HFF-Myc (cell line): ENCODE measurements at places on chromosomes 7 and 10.

DNA sequence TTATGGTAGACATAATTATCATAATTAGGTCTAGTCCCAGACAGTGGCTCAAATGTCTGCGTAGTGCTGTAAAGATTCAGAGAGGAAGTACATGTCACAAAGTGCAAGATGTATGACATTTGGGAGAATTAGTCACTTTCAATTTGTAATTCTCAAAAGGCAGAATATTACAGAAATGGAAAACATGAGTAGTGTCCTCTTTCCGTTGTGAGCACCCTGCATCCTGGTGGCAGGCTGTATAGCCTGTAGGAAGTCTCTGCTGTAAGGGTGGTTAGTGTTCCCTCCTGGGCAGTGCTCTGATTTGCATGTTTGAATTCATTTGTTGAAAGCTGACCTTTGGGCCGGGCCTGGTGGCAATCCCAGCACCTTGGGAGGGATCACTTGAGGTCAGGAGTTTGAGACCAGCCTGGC is 17.0 kb downstream of the CDK14 start:
- no peak for DNase-seq

DNA sequence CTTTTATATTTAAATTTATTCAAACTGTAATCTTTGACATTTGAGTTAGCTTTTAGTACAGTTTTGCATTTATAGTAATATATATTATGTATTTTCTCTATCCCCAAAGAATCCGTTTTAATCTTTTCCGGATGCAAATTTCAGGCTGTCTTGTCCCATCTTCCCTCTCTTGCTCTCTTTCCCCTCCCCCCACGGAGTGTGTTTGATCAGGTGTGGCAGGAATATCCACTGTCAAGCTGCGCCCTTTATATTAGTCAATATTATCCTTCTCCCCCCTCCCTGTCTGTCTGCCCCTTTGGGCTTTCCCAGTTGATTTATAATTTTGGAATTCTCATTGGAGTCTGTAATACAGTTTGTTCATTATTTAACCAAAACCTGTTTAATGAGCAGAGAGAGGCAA is 19.0 kb downstream of the GBF1 start:
- DNase-seq: no peak

GRCh38 chr10:17792991-17793390 is 16.2 kb upstream of the MRC1 start:
- DNase-seq: no peak

- DNase-seq: no peak
These were observed 6.1 kb upstream of the PILRA start for GRCh38 chr7:100367251-100367620.

DNA sequence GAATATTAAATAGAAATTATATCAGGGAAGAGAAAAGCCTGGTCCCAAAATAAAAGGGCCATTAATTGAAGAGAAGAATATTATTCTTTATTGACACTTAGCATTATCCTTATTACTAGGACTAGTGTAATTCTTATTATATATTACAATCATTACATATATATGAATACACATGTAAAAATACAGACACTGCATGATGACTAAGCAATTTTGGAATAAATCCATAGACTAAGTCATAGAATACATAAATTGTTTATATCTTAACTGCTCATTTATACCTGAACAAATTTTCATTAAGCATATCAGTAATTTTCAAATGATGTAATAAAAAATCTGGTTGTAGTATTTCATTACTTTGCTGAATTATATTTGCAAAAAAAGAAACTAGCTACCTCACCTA is 29.7 kb upstream of the SLC13A1 start:
- DNase-seq: no peak

DNA sequence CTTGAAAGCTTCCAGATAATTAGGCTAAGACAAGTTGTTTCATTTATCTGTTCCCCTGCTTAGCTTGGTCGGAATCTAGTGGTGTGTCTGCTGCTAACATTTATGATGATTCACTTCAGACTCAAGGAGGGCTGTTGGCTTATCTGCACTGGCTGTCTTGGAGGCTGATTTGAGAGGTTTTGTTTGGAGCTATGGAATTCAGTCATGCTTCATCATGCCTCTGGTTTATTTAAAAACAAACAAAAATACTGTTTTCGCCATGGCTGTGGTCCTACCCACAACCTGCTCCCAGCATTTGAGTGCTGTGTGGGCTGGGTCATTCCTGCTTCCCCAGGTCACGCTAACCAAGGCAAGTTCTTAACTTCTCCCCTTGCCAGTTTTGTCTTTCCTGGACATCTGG is 11.7 kb upstream of the ARPC1B start:
- peak; percentile 73 for DNase-seq

GRCh38 chr7:137954614-137955013 is 47.3 kb downstream of the CREB3L2 start:
- DNase-seq: no peak

DNA sequence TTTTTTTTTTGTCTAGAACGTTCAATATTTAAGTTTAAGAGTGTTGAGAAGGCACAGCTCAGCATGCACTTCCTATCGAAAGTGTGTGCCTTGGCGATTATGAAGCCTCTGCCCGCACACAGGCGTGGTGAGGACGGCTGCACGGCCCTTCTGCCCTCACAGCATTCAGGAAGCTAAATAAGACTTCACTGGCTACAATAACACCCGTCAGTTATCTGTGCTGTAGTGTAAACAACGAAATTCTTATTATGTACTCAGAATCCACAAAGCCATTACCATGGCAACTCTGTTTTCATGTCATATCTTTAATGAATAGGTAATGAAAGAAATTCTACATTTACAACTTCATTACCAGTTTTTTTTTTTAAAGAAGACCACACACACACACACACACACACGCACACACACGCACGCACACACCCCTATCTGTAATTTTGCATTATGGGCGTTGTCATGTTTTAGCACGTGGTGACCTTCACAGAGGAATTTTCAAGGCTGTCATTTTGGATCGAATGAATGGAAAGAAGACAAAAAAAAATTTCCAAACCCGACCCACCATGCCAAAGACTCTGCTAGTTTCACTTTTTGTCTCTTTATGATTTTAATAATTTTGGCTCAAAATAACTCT is 254.8 kb upstream of the CTBP2 start:
- DNase-seq: no peak

DNA sequence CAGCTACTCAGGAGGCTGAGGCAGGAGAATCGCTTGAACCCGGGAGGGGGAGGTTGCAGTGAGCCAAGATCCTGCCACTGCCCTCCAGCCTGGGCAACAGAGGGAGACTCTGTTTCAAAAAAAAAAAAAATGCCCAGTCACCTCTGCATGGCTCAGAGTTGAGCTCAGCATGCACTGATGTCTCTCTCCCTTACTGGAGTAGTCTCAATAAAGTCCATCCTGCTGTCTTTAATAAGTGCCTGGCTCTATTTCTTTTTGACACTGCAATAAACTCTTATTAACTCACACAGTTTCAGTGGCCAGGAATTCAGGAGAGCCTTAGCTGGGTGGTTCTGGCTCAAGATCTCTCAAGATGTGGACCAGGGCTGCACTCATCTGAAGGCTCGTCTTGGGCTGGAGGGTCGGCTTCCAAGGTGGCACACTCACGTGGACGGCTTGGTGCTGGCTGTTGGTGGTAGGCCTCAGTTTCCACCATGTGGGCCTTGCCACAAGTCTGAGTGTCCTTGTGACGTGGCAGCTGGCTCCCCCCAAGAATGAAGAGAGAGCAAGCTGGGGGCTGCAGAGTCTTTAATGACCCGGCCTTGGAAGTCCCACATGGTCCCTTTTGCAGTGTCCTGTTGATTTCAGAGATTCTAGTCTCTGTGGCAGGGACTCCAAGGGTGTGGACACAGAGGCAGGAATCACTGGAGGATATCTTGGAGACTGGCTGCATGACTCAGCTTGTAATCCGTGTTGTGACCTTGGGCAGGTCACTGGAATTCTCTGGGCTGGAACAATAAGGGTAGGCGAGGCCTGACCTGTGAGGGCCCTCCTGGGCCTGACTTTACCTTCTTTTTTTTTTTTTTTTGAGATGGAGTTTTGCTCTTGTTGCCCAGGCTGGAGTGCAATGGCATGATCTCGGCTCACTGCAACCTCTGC is 85.9 kb upstream of the KMT2C start:
- DNase-seq: no peak

GRCh38 chr7:2860627-2861133 is 16.6 kb upstream of the GNA12 start:
- DNase-seq: no peak

DNA sequence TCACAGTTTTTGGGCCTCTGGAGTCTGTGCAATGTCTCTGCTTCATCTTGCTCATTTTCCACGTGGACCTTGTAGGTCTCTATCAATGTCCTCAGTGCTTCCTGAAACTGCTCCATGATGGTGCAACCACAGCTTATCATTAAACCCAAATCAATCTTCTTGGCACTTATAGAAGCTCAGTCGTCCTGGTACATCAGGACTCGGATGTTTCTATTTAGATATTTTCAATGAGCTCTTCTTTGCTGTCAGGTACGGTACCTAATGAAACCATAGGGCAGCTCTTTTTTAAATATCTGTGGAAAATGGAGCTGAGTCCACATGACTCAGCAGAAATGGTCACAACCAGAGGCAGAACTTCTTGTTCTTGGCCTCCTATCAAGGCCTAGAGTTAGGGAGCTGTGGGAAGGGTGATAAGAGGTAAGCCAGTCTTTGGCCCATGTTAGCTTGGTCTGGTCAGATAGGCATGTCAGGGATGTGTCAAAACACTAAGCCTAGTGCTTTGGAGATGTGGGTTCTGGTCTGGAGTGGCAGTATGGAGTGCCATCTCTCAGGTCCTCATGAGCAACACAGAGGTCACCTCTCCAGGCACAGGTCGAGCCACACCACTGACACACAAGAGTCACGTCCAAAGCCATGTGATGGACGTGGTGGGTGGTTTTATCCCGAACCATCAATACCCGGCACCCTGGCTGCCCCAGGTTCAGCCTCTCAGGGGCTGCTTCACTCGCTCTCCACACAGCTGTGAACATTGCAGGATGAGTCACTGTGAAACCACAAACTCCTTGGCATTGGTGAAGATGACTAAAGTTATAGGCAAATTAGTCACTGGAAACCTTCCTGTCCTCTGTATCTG is 87.0 kb downstream of the TBXAS1 start:
- DNase-seq: peak; percentile 95

GRCh38 chr7:133134810-133135209 is 52.9 kb upstream of the CHCHD3 start:
- DNase-seq: no peak
